T-helper 22 cell (primary cell): ENCODE measurements at places on chromosomes 11 and 22.

- DNase-seq: peak; percentile 58
Observed at GRCh38 chr11:64874308-64875240, 3.8 kb downstream of the EHD1 start.

GRCh38 chr11:8717876-8718753 is 35.5 kb downstream of the RPL27A start:
- no peak for DNase-seq

DNA sequence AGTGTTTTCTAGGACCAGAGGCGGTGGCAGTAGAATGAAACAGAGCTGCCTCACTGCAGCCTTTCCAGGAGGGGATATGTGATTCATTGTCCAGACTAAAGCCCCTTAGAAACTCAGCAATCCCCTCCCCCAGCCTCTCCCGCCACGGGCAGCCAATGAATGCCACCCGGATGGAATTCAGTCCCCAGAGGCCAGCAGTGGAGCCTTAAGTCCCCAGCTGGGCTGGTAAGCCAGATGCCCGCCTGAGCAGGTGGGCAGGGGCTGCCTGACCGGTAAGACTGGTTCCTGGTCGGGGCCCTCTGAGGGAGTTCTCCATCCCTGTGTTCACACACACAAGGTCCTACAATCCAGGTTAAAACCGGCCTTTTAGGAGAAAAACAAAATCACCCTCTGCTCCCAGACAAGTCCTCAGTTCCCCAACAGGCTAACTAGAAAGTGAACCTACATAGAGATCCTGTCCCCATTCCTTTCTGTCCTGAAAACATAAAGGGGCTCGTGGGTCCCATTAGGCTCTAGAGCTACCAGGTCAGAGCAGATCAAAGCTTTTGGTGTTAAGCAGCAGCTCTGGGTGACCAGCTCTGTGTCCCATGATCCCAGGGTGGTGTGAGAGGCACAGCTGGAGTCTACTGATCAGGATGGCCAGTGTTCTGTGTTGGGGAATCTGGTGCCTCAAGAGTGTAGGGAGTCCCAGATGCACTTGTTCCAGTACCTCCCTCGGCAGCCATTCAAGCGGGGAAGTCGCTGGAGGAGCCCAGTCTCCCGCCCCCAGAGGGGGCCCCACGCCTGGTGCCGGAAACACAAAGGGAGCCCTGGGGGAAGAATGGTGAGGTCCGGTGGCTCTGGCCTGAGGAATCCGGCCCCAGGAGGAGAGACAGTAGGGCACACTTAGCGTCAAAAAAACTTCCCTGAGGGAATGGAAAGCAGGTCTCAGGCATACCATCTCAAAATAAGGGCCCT is 2.6 kb downstream of the PATZ1 start:
- DNase-seq: no peak

- peak; percentile 57 for DNase-seq
Observed at GRCh38 chr11:75532200-75533048, 6.7 kb upstream of the GDPD5 start.

DNA sequence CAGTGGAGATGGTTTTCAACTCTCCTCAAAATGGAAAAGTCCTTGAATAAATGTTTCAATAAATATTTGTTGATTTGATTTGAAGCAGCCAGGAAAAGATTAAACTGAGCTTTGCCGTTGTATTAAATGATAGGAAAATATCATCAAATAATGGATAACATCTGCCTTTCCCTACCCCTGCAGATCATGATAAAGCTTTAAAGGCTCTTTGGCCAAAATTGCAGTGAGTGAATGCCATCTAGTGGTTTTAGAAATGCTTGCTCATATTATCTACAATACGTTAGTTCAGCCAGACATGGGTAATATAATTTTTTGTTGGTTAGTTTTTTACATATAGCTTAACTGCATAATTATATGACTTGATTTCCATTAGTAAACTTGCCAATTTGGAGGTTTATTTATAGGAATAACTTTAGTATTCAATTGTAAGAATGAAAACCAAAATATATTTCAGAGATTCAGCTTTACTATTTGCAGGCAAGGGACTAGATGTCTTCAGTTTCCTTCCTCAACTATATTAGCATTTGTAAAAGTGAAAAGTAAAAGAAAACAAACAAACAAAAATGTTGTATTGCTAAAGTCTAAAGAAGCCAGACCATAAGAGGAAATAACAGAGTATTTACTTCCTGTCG is 159.2 kb downstream of the MSANTD4 start:
- DNase-seq: no peak

GRCh38 chr22:49272546-49273125 is 555.0 kb downstream of the BRD1 start:
- DNase-seq: no peak

DNA sequence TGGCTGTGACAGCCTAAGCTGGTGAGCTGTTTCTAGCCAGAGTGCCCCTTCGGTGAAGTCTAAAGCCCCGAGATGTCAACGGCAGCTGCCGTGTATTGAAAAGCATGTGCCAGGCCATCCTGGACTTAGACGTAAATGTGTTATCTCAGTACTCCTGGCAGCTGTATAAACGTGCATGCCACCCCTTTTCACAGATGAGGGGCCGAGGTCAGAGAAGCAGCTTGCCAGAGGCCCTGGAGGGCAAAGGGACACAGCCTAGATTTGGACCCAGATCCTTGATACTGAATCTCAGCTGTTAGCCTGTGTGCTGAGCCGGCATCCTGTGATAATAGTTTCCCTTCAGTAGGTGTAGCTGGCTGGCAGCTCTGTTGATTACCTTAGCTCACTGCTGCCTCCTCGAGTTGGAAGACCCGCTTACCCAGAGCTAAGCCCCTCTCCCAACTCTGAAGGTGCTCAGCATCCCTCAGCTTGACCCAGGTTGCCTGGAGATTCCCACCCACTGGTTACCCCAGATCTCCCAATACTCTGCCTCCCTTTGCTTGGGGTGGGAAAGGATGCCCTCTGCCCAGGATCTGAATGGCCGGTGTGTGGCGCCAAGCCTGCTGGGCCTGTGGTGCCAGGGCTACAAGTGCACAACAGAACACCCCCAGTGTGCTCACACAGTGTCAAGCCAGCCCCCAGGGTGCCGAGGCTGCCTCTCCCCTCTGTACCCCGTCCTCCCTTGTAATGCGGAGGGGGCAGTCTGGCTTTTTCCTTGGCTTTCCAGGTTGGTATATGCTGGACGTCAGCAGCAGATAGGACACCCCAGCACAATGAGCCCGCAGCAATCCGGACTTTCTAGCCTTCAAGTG is 59.8 kb upstream of the WNT7B start:
- DNase-seq: peak; percentile 34

GRCh38 chr22:38138961-38139360 is 28.5 kb upstream of the BAIAP2L2 start:
- no peak for DNase-seq
